ENCODE measurements at places on chromosomes 5 and 9.

DNA sequence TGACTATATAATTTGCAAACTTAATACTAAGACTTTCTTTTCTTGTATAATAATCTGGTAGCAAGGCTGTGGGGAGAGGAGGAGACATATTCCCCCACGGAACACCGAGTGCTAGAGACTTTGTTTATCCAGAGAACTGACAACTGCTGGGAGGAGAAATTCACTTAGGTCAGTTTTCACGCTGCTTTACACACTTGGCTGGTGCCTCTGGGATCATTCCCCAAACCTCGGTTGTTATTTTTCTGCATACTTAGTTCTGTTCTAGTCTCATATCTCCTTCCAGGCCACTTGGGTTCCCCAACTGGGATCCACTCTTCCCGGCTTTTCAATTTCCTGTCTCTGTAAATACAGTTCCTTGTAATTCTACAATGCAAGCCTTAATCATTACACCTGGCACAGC is 238.2 kb upstream of the ADAMTS16 start:
- DNase-seq: no peak

GRCh38 chr9:134706522-134706921 is 64.9 kb downstream of the COL5A1 start:
- DNase-seq: no peak

DNA sequence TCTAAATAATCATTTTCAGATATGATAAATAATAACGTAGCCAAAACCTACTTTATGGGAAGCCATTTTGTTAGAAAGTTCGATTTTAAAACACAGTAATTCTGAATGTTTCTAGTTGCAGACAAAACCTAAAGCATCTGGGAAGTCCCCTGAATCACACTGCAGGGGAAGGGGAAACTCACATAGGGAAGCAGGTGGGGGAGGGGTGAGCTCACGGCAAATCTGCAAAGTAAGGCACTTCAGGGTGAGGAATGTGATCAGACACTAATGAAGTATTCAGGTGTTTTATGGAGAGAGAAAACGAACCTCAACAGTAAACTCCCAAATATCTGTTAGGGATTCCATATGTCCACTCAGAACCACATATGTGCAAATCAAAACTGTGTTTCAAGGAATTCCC is 70.7 kb downstream of the EPB41L4A start:
- DNase-seq: no peak

DNA sequence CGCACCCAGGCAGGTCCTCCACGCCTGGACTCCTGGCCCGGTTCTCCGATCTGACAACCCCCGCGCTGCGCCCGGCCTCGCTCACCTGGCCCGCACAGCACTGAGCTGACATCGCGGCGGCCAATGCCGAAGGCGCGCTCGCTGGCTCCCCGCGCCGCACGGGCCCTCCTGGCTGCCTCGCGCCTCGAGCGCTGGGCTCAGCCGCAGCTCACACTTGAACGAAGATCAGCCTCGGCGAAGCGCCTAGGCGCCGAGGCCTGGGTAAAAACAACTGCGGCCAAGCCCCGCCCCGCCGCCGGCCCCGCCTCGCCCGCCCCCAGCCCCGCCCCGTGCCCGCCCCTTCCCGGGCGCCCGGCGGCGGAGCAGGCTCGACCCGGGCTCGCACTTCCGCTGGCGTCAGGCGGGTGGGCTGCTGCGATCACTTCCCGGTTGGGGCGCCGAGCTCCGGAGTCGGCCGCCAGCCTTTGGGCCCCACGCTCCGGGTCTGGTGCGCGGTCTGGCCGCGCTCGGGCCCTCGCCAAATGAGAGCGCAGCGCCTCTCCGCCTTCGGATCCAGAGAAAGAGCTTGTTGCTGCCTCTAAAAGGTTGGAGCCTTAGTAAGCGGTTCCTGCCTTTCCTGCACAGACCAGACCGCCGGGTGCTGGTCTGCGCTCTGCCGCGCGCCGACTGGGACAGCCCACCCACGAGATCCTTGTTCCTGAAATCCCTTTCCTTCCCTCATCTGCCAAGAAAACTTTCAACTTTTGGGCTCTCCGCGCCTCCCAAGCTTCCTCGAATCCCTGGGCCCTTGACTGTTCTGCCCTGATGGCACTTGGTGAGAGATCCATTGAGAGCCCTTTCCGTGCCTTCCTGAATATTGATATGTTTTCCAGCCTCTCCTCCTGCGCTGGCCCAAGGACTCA is at the start of gene SERINC5:
Gene SERINC5, minus strand, starts transcription at position 238 of the 902 bp plus-strand sequence. Its CDS starts 126 bp downstream, at position 112.
- peak; percentile 85 for DNase-seq

DNA sequence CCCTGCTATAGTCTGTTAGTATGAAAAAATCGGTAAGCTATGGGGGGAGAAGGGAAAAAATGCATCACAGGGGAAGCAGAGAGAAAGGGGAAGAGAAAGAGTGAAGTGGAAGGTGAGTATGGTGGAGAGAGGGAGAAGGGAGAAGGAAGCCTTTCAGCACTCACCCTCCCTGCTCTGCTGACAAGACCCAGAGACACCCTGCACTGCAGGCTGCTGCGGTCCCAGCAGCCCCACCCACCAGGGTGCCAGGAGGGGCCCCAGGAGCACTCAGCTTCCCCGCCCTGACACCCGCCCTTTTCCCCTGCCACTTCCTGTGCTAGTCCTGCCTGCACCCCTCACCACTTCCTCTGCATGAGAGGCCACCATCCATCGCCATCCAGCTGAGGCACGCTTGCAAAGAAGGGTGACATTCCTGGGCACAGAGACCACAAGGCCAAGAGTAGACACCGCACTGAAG is 12.7 kb downstream of the STK10 start:
- peak; percentile 78 for DNase-seq

GRCh38 chr5:179371121-179371510 is 25.9 kb upstream of the ADAMTS2 start:
- DNase-seq: no peak

GRCh38 chr9:136587145-136587943 is 41.5 kb upstream of the NOTCH1 start:
- no peak for DNase-seq

- no peak for DNase-seq
Observed at GRCh38 chr9:91098203-91098850, 263.4 kb downstream of the AUH start.

DNA sequence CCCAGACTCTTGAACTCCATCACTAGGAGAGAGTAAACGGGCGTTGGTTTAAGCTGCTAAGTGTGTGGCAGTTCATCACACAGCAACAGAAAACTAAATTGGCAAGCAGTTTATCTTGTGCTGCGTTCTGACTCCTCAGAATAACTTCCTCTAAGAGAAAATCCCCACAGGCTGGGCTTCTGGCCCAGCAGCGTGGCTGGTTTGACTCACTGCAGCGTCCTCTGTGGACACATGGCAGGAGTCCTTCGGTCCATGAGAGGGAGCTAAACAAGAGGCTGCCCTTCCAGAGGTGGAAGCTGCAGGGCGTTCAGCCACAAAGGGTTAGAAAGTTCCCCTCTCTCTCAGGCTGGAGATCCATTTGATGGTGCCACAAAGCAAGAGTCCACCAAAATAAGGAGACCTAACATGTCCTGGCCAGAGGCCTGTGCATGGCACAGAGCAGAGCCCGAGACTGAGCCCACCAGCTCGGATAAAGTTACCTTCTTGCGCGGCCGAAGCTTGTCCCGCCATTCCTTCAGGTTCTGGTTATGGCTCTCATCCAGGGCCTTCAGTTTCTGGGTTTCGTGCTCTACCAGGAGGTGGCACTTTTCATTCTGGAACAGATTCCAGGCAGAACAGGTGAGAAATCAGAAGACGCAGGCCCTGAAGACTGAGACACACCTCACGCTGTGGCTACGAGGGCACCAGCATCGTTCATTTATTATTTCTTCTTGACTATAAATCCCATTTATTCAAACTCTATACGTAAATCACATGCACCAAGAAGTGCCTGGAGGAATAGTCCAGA is 46.2 kb upstream of the FBXW11 start:
- DNase-seq: no peak

- no peak for DNase-seq
Observed at GRCh38 chr5:127013407-127013806, 17.0 kb downstream of the MARCHF3 start.

DNA sequence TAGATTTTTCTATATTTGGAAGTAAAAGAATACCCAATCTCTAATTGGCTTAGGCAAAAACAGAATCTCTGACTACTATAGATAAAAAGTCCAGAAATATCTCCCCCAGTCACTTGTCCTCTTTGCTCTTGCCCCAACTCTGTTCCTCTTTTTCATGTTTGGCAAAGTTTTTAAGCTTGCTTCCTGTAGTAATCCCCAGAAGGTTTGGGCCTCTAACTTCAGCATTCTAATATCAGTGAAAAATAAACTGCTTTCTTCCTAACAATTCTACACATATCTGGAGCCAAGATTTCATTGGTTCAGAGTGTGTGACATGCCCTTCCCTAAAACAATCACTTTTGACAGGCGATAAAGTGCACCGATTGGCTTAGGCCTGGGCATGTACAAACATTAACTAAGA is 1680.3 kb downstream of the MAT2B start:
- DNase-seq: no peak

DNA sequence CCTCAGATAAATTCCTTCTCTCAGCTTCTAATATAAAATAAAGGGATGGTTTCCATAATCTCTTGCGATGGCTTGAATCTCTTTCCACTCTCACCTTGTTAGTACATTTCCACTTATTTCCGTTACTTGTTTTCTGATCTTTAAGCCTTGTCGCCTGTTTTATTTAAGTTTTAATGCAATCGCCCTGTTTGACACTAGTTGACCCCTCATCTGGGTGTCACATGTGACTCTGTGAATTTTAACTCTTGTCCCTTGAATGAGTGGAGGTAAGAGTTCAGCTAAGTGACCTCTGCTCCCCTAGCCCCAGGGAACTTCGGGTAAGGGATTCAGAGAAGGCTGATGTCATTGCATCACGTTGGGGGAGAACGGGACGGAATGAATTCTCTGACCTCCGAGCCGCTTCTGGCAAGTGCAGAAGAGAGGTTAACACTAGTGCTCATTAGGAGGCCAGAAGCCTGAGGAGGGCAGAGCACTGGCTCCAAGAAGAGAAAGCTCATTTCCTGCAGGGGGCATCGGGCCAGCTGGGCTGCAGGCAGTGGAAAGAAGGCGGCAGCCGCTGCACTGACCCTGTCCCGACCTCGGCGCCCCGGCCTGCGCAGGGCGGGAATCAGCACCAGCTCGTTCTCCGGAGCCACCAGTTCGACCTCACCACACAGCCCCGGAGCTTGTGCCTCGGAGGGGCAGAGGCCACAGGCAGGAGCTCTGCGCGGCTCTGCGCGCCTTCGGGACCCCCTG is 569 bp downstream of the HINT2 start:
- DNase-seq: peak; percentile 17

DNA sequence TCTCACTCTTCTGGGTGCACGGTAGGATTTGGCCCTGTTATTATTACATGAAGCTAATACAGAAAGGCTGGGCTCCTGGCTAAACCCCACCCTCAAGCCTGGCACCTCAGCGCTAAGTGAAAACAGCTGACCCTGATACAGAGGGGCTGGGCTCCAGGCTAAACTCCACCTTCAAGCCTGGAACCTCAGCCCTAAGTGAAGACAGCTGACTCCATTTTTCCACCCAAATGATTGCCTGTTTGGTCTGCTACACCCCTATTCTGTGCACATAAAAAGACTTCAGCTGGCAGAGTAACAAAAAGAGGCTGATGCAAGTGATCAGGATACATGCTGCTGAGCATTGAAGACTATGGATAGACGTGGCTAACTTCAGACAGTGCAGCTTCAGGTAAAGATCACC is 148.4 kb upstream of the CLINT1 start:
- DNase-seq: no peak

GRCh38 chr5:90882448-90882847 is 323.9 kb downstream of the ADGRV1 start:
- no peak for DNase-seq

DNA sequence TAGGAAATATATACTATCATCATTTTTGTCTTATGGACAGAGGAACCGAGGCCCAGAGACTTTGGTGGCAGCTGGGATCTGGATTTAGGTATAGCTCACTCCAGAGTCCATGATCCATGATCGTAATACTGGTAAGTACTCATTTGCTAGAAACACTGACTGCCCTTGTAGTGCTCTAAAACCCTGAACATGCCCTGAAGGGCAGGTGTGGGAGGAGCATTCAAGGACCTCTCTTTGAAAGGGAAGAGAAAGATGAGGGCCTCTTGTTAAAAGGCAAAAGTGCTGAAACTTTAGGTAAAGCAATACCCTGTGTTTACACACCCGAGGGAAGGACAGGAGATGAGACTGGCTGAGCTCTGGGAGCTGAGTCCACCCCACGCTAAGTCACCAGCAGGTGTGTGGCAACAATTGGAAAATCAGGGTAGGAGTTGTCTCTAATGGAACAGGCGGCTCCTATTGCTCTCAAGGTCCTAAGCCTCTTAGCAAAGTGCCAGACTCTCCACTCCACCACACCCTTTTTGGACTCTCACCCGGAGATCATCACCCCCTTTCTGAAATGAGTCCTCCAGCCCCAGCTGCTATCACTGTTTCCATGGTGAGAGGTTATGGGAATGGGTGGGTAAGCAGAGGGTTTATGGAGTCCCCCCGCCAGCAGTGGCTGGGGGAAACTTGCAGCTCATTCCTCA is 34.8 kb downstream of the TRPC7 start:
- DNase-seq: no peak

- no peak for DNase-seq
Observed at GRCh38 chr5:6792376-6792775, 79.1 kb downstream of the TENT4A start.

- DNase-seq: no peak
Observed at GRCh38 chr5:119273391-119273839, 82.4 kb upstream of the TNFAIP8 start.

GRCh38 chr5:177473443-177474001 is at the start of gene DBN1:
DBN1 (minus strand) TSS chr5:177473634; CDS start chr5:177473521, 113 bp downstream.
- DNase-seq: no peak

All from stimulated activated CD4-positive, alpha-beta T cell treated with anti-CD3 and anti-CD28 coated beads, Interleukin-4, amount 100 ng/mL, for 4 hours (primary cell).